Suppressor macrophage treated with lipopolysaccharide for 4 hours (primary cell): ENCODE measurements at places on chromosomes 6 and 20.
A peak's percentile ranks its signal among the peaks of the same experiment; 100 is the strongest.

DNA sequence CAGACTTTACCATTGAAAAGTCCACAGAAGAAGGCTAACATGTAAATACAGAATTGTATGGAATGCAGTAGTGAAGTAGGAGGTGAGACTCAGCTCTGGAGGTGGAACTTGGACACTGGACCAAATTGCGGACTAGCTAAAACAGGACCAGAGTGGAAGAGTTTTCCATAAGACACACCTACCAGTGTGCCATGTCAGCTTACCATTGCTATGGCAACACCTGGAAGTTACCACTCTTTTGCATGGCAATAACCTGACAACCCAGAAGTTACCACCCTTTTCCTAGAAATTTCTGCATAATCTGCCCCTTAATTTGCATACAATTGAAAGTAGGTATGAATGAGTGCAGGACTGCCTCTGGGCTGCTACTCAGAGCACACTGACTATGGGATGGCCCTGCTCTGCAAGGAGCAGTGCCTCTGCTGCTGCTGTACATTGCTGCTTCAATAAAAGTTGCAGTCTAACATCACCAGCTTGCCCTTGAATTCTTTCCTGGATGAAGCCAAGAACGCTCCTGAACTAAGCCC, 569.6 kb upstream of the FLRT3 start:
- DNase-seq: no peak

DNA sequence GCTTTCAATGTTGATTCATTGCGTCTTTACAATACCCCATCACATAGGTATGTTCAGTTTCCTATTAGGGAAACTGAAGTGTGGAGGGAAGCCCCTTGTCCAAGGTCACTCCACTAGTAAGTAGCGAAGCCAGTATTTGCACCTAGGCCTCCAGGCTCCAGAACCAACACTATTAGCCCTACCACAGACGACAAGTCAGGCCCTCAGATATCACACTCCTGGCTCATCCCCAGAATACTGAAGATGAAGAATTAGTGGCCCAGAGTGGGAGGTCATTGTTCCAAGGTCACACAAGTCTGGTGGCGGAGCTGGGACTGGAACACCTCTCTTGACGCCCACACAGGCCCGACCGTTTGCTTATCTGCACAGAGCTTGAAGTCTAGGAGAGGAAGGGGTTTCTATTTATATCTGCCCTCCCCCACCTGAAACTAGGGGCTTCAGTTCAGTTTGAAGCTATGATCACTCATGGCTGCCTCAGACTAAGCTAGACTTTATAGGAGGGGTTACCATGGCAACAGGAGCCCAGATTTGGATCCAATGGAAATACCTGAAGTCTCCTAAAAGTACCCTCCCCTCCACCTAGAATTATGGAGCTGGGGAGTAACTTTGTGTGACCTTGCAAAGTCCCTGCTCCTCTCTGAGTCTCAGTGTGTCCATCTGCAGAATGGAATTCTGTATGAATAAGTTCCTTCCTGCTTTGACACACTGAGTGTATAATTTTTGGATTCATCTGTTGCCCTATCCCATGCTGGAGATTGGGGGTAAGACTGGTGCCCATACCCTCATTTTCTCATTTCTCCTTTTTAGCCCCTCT, 2.2 kb downstream of the SNTA1 start:
- DNase-seq: no peak

DNA sequence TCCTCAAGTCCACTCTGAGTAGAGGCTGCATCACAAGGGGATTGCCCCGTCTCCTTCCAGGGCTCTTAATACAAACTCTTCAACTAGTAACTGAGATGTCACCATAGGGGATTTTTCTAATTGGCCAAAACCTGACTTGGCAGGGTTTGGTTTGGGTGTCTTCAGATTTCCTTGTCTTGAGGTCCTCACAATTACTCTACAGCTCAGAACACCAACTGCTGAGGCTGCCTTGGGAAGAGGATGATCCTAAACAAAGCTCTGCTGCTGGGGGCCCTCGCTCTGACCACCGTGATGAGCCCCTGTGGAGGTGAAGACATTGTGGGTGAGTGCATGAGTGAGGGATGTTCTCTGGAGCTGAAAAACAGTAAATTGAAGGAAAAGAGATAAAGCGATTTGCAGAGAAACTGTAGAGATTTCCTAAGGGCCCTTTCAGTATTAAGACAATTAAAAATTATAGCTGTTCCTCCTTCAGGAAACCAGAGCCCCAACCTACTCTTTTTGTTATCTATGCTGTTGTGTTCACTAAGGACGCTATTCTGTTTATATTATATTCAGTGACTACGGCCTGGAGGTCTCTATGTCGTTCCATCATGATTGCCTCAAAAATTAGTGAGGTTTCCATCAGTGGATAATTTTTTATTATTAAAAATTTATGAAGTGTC, at the start of gene HLA-DQA1:
TSS of gene HLA-DQA1 (plus strand) at position 188 of the 662 bp plus-strand sequence. CDS start at position 241, 53 bp downstream.
- peak; percentile 75 for DNase-seq

- DNase-seq: no peak
Observed at GRCh38 chr6:18276610-18277236, 12.4 kb upstream of the DEK start.

GRCh38 chr6:83333500-83333899, 97.4 kb downstream of the ME1 start:
- no peak for DNase-seq

GRCh38 chr6:156597095-156597494, 180.1 kb upstream of the ARID1B start:
- DNase-seq: no peak

DNA sequence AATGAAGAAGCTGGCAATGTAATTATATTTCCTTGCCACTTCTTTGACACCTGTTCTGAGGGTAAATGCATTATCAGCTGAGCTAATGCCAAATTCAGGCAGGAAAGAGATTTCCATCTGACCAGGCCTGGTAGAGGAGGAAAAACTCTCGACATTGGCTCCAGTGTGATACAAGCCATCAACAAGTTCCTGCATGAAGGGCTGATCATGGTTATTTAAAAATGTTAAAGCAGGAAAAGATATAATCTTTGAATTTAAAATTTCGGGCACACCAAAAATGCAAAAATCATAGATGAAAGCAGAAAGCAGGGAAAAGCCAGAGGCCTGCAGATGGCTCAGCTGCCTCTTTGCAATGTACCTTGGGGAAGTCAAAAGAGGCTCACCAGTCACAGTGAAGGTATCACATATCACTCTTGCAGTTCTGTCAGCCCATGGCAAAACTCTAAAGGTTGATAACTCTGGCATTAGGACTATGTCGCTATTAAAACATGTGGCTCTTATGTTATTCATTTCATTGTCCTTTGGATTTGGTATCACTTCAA, 39.1 kb downstream of the LGSN start:
- DNase-seq: no peak

DNA sequence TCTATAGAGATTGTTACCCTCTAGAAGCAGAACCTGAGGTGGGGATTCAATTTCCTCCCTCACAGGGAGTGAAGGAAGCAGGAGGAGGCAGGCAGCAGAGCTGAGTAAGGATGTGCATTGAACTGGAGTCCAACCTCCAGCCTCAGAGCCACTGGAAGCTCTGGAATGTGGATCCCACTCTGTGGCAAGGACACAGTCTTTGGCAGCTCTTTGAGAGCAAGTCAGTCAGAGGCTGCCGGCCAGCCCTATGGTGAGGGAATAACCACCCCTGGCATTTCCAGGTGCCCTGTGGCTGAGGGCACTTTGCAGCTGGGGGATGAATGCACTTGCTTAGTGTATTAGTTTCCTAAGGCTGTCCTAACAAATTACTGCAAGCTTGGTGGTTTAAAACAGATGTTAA, 37.2 kb downstream of the EBF4 start:
- no peak for DNase-seq

DNA sequence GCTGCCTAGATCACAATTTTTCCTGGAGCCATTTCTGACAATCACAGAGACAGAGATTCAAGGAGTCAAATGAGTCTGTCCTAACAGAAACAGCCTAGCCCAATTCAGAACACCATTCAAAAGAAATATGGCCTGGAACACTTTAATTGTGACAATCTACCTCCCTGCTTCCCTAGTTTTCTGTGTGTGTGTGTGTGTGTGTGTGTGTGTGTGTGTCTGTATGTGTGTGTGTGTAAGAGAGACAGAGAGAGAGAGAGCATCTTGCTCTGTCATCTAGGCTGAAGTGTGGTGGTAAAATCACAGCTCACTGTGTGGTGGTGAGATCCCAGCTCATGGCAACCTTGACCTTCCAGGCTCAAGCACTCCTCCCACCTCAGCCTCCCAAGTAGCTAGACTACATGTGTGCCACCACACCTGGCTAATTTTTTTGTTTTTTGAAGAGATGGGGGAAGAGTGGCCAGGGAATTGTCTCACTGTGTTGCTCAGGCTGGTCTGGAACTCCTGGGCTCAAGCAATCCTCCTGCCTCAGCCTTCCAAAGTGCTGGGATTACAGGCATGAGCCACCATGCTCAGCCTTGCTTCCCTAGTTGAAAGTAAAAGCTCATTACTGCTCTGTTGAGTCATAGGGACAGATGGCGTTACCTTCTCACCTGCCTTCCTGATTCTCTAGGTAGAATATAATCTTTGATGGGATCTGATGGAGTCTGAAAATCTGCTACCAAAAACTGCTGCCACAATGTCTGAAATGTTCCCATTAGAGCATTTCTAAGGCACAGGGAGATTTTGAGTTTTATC, 89.6 kb upstream of the BEND6 start:
- no peak for DNase-seq
